ENCODE measurements at places on chromosomes 2 and 18.

DNA sequence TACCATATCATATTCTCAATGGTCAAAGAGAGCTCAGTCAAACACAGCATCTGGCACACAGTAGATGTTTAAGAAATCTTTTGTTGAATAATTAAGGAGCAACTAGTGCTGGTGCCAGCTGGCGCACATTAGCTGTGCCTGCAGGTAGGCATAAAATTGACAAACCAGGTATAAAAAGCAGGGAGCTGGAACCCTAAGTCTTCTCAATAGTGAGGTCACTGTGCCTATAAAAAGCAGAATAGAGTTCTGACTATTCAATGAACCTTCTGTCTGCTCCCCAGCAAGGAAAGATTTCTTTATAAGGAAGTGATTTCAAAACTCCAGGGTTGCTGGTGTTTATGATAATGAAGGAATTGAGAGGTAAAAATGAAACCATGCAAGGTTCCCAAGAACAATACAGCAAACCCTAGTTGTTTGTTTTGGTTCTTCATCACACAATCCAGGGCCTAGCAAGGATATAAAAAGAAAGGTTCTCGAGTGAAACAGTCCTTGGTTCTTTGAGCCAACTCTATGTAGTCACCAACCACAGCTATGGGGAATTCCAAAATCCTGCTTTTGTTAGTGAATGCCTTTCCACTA lies 76.1 kb downstream of the THADA start:
- no peak for DNase-seq

DNA sequence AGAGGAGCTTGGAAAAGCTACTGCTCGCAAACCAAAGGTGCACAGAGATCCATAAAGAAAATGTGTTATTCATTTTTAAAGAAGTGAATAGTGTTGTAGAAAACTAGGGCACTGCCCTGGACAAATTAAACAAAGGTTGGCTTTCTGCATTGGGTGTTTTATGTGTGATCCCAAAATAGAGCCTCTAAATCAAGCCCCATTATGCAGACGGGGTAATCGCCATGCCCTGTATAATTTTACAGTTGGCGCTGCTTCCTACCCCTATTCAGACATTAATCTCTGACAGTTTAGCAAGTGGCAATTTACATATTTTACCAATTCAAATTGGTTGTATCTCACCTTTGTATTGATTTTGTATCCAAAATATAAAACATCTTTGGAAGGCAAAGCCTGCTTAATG lies 109.1 kb downstream of the PID1 start:
- DNase-seq = no peak

DNA sequence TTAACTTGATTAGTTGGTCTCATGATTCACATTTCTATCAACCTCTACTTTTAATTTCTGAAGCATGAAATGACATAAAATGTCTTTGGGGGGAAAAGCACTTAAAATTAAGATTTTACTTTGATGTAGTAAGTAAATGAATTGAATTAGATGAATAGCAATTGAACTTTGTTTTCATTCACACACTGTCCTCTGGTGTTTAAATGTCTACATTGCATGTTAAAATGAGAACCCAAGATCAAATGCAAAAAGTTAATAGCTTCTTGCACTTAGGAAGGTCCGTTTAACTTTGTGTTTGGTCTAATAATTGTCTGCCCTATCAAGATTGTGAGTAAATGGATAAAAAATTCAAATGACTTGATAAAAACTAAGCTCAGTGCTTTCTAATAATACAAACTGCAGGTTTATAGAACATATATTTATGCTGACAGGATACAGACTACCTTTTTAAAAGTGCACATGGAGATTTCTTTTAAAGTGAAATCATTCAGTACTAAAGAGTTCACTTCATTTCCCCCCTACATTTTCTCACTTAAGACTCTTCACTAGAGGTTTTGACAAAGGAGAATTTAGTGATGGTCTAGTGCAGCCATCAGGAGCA lies 156.2 kb upstream of the NABP1 start:
- DNase-seq = peak; percentile 45

- no peak for DNase-seq
Observed at GRCh38 chr18:59671551-59671950, 25.7 kb downstream of the CCBE1 start.

All from NCI-H510A treated with DMSO at 0.1 percent for 48 hours (cell line).